ENCODE measurements at places on chromosomes 6 and 20.

GRCh38 chr6:72534236-72534635 lies 87.6 kb upstream of the KCNQ5 start:
- DNase-seq, result no peak

- no peak for DNase-seq
These were observed 157.2 kb downstream of the ZDHHC14 start for GRCh38 chr6:157538168-157538567.

DNA sequence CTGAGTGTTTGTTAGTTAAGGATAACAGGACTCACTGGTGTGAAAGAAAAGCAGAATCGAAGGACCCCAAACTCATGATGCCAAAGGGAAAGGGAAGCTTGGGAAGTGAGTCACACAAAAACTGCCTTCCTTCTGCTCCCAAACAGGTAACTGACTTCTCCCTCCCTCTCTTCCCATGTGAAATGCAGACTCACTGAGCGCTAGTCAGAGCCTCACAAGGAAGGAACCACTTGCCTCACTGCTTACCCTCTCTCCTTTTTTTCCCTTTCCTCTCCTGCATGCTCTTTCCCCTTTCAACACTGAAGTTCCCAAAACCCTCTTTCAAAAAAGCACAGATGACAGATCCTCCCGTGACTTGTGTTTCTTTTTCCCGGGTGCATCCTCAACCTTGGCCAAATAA lies 56.4 kb downstream of the LYRM4 start:
- no peak for DNase-seq

DNA sequence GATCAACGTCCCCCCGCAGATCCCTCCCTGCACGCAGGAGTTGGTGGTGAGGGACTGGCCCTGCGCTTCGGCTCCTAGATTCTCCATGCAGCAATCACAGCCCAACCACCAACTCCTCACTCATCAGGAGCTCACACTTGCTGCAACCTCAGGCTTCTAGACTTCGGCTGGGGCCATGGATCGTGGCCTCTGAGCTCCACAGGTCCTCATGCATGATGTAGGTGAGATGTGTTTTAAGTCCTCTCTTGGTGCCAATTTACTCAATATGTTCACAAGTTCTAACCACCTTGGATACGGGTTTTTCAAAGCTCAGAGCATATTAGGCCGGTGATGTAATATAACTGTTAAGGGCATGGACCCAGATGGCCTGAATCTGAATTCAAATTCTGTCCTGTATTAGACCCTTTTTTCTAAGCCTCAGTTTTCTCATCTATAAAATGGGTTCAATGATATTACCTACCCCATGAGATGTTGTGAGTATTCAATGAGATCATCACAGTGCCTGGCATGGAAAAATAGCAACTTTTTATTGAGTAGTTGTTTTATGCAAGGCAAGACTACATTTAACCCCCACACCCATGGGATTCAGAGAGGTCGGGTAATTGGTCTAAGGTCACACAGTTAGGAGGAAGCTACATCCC lies 31.0 kb downstream of the SUN5 start:
- DNase-seq, result no peak

- DNase-seq, result no peak
These were observed 293.5 kb upstream of the FERMT1 start for GRCh38 chr20:6416371-6416770.

- no peak for DNase-seq
These were observed 125.0 kb upstream of the RPS6KA2 start for GRCh38 chr6:166752097-166752496.

GRCh38 chr6:157634546-157634945 lies 188.5 kb upstream of the SNX9 start:
- DNase-seq, result no peak

- DNase-seq, result no peak
These were observed 701 bp downstream of the RFX6 start for GRCh38 chr6:116877743-116878142.

DNA sequence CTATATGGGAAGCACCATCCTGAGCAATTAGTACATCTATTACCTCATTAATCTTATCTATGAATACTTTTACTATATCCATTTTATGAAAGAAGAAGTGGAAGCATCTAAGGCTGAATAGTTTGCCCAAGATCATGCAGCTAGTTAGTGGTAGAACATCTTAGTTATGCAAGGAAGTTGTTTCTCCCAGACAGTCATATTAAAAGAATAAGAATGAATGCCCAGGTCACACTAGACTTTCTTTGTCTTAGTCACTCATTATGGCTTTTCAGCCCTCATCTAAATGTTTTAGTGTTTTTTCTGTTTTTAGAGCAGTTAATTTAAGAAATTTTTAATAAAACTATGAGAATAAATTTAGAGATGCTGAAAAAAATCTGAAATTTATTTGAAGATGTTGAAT lies 517.5 kb downstream of the CDKAL1 start:
- no peak for DNase-seq

DNA sequence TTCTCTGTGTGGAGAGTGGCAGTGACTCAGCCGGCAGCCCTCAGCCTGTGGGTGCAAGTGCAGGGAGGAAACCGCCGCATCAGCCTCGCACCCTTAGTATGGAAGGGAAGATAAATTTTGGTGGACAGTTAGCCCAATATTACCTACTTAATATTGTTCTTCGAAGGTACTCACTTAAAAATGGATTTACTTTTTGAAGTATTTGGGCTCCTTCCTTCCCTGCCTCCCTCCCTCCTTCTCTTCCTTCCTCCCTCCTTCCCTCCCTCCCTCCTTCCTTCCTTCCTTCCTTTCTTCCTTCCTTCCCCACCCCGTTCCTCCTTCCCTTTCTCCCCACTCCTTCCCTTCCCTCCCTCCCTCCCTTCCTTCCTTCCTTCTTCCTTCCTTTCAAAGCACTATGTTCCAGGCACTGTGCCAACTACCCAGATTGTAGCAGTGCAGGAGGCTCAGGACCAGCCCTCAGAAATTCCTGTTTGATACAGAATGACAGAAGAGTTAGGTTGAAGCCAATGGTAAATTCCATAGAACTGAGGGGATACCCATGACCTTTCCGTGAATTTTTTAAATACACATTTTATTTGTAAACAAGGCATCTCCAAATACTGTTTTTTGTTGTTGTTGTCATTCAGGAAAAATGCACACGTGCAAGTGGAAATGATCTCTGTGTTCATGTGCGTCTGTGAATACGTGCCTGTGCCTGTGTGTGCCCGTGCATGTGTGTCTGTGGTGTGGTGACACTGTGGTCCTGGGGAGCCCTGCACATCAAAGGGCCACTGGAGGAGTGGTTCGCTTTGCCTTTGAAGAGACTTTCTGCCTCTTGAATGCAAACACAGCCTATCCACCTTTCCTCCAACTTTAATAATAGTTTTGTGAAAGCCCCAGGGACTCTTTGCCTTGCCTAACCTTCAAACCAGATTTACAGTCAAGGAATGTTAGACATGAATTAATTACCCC lies 141.7 kb downstream of the EDN3 start:
- DNase-seq, result no peak

- DNase-seq, result peak; percentile 36
These were observed 275.2 kb downstream of the GMDS start for GRCh38 chr6:1970151-1970561.
